Fibroblast of lung (primary cell): ENCODE measurements at places on chromosomes 2 and 18. TPM values are rescaled to one million over a fixed set of nuclear protein-coding genes. Genes with fewer than 3 reads are reported as not detected.
A peak's percentile ranks its signal among the peaks of the same experiment; 100 is the strongest.

- DNase-seq, result no peak
These were observed 69.9 kb downstream of the ODC1 start for GRCh38 chr2:10378189-10378588.

GRCh38 chr2:37829202-37829601, 95.9 kb upstream of the RMDN2 start:
- DNase-seq, result peak; percentile 75

DNA sequence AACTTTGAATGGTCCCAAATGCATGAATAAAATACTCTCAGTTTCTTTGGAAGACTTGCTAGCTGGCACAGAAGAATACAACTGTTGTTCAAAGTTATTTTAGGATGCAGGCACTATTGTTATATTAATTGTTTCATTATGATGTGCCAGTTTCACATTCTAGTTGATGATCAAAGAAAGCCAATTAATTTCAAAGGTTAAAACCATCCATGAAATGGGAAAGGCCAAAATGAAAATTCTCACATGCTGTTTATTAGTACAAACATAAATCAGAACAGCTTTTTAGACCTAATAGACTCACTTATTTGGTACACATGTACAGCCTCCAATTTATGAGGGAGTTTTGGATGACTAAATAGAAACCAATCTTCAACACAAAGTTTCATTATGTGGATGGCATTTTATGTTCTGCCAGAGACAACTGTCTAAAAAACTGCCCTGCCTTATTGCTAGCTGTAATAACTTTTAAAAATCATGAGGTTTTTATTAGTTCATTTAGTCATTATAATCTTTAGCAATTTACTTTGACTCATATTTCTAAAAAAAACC, 42.2 kb downstream of the RFTN2 start:
- DNase-seq, result no peak

GRCh38 chr2:16317211-16317830, 348.3 kb downstream of the CYRIA start:
- no peak for DNase-seq

- no peak for DNase-seq
These were observed 271.7 kb upstream of the DOK6 start for GRCh38 chr18:69128978-69129377.

DNA sequence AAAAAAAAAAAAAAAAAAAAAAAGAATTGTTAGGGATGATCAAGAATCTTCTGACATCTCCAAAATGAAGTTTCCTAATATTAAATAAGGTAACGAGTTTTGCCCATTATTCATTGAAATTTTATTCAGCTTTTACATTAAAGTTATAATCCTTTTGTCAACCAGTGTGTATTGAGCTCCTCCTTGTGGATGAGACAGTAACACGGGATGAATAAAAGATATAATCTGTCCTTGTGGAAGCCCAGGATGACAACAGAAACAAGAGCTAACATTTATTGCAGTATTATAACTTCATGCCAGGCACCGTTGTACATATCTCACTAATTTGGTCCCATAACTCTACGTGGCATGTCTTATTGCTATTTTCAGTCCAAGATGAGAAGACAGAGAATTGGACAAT, 33.4 kb upstream of the SERPINB7 start:
- no peak for DNase-seq

DNA sequence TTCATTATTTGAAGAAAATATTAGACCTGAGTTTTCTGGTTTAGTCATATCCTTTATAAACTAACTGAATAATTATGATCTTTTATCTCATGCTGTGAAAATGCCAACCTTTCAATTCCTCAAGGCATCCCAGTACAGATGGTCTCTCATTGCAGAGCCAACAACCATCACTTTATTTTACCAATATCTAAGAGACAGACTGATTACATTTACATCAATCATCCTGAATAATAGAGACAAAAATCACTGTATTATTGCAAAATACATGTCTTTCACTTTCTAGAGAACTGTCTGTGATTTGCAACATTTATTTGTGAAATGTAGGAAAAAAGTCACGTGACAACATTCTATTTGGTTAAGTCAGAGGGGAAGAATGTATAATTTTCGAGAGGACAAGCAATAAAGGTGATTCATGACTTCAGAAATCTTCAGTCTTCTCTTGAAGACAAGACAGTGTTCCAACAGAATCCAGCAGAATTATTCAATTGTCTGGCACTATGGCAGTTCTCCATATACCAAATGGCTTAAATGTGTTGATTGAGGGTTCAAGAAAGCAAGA, 503.6 kb upstream of the SYT4 start:
- peak; percentile 54 for DNase-seq

DNA sequence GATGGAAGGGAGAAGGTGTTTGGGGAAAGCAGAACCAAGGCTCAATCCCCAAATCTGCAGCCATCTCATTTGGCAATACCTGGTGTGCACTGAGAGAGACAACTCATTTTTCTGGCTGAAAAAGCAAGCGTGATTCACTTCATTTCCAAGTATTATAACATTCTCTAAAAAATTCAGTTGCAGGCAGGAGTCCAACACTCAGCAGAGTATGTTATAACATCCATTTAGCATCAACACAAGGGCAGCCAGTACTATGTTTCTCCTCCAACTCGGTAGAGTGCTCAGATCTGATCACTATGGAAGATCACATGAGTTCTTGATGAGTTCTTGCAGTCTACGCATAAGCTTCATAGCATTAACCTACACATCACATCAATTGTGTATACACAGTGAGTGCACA, 99.4 kb upstream of the PID1 start:
- peak; percentile 42 for DNase-seq

Gene RHOB
- 85.3 and 171 TPM in 2 replicates for total RNA-seq

Gene IRS1
- 18.7 and 29.1 TPM in 2 replicates for total RNA-seq

DNA sequence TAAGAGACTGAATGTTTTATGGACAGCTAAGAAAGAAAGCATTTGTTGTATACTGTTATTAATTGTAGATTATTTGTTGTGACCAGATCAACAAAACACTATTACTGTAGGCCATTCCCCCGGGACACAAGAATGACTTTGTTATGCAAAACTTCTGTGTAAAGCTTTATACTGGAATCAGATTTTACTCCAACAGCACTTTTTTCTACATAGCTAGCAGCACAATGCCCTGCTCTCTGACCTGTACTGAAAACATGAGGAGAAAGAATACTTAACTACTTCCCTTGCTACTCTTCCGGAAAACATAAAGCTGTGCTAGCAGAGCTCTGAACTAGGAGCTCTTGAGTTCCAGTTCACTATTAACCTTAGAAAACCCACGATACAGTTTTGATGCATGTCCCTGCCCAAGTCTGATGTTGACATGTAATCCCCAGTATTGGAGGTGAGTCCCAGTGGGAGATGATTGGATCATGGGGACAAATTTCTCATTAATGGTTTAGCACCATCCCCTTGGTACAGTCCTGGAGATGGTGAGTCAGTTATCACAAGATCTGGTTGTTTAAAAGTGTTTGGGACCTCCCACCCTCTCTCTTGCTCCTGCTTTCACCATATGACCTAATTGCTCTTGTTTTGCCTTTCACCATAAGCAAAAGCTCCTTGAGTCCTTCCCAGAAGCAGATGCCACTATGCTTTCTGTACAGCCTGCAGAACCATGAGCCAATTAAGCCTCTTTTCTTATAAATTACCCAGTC, 601.1 kb upstream of the PIK3C3 start:
- DNase-seq, result peak; percentile 39

DNA sequence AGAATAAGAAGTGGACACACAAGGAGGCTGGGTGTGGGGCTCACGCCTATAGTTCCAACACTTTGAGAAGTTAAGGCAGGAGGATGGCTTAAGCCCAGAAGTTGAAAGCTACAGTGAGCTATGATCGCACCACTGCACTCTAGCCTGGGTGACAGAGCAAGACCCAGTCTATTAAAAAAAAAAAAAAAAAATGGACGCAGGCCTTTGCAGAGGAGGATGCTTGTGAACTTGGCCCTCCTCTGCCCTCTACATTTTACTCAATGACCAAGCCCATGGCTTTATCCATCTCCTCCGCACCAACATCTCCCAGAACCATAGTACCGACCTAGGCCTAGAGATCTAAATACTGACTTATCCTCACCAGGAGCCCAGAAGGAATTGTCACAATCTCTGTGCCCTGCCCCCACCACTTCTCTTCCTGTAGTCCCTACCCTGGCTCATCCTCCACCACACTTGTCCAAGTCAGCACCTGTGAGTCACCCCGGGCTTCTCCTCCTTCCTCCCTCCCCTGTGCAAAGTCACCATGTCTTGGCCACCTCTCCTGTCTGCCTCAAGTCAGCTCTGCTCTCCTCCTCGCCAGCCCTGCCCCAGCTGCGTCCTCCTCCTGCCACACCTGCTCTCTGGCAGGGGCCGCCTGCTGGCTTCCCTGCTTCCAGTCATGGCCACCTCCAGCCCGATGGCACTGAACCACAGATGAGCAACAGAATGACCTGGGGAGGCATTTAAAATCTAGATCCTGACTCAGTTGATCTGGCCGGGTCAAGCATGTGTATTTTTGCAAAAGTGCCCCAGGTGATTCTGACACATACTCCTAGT, 35.8 kb upstream of the ASPRV1 start:
- no peak for DNase-seq

Gene GPR75
- total RNA-seq, result 0.77 and 1.8 TPM in 2 replicates

DNA sequence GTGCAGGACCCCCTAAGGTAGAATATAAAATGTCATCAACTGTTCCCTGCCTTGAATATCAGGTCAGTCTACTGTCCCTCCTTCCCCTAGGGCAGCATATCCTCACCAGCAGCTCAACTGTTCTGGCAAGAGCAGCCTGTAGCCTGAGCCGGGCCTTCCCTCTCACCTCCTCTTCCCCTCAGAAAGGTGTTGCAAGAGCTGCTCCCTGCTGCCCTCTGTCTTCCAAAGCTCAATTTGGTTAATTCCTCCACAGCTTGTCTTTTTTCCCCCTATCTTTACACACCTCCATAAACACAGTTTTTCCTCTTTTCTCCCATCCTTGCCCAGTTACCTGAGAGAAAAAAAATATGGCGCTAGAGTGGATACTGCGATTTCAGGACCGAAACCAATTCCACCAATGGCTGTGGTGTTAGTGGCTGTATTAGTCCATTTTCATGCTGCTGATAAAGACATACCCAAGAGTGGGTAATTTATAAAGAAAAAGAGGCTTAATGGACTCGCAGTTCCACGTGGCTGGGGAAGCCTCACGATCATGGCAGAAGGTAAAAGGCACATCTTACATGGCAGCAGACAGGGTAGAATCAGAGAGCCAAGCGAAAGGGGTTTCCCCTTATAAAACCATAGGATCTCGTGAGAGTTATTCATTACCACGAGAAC, 184.7 kb downstream of the MREG start:
- DNase-seq, result peak; percentile 66

DNA sequence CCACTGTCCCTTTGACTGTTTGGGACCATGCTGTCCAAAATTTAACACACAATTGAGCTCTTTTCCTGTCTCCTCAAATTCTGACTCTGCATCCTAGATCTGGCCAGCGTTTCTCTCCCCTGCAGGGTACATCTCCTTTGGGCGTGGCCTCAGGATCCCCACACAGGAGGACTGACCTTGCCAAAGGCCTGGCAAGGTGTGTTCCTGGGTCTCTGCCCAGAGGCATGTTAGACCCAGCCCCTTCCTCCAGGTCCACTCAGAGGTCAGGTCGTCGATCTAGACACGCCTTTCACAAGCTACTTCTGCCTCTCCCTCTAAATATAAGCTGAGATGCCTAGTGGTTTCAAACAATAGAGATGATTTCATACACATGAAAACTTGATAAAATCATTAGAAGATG, 45.4 kb upstream of the SMIM21 start:
- no peak for DNase-seq

DNA sequence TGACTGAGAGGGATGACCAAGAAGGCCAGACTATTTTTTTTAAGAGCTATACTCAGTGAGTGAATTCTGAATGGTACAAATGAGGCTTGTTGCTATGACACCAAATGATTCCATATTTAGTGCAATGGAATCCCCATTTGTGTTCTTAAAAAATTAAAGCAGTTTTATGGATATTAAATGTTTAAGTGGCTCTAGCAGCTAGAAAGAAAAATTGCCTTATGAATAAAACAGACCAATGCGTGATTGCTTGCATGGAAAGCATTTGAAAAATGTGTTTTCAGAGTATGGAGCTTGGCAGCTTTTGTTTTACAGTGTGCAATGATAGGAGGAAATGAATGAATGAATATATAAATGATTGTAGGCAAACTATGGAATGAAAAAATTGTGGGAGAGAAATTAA, 238.8 kb upstream of the DPP10 start:
- no peak for DNase-seq

GRCh38 chr2:99420031-99420430, 69.8 kb downstream of the REV1 start:
- peak; percentile 54 for DNase-seq

Gene RAMP1
- 16.0 and 16.4 TPM in 2 replicates for total RNA-seq

GRCh38 chr18:47931718-47932103, 1.3 kb upstream of the SMAD2 start:
- peak; percentile 34 for DNase-seq

DNA sequence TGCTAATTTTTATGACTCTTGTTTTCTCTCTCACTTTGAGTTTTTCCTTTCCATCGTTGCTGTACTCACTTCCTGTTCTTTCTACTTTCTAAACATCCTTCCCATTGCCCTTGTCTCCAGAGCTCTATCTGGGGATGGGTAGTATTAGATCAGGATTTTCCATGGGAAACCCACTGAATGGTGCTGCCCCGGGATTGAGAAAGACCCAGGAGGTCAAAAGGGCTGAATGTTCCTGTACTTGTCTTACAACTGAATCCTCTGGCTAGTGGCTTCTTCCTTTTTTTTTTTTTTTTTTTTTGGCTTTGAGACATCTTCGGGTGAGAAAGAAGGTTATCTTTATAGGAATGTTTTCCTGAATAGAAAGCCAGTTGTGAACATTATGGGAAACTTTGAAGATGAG, 364.8 kb upstream of the SLC14A2 start:
- DNase-seq, result no peak

- no peak for DNase-seq
These were observed 9.0 kb downstream of the RPS7 start for GRCh38 chr2:3584076-3584475.

DNA sequence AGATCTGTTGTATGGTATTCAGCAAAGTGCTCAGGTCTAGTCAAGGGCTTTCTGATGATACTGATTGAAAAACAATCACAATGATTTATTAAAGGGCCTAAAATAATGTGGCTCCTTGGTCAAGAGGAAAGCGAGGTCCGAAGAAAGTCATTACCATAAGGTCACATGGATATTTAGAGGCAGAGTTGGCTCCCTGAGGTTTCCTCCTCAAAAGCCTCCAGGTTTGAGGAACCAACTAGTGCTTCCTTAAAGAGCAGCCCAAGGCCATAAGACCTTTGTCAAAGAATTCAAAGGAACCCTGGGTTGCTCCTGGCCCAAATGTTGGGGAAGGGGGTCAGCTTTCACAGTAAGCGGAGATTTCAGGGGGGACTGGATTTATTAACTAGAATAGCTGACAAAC, 280.7 kb upstream of the ATP5MC3 start:
- no peak for DNase-seq

Gene NEU2
- not detected in 2 replicates for total RNA-seq

- DNase-seq, result peak; percentile 68
These were observed 494.8 kb downstream of the CMPK2 start for GRCh38 chr2:6370753-6371551.

- DNase-seq, result no peak
These were observed 644.6 kb upstream of the CNTNAP5 start for GRCh38 chr2:123380370-123380935.

GRCh38 chr2:61946666-61947065, 41.2 kb downstream of the COMMD1 start:
- peak; percentile 47 for DNase-seq
